Ecto neural progenitor cell (in vitro differentiated cells): ENCODE measurements at places on chromosomes 5 and 9.

DNA sequence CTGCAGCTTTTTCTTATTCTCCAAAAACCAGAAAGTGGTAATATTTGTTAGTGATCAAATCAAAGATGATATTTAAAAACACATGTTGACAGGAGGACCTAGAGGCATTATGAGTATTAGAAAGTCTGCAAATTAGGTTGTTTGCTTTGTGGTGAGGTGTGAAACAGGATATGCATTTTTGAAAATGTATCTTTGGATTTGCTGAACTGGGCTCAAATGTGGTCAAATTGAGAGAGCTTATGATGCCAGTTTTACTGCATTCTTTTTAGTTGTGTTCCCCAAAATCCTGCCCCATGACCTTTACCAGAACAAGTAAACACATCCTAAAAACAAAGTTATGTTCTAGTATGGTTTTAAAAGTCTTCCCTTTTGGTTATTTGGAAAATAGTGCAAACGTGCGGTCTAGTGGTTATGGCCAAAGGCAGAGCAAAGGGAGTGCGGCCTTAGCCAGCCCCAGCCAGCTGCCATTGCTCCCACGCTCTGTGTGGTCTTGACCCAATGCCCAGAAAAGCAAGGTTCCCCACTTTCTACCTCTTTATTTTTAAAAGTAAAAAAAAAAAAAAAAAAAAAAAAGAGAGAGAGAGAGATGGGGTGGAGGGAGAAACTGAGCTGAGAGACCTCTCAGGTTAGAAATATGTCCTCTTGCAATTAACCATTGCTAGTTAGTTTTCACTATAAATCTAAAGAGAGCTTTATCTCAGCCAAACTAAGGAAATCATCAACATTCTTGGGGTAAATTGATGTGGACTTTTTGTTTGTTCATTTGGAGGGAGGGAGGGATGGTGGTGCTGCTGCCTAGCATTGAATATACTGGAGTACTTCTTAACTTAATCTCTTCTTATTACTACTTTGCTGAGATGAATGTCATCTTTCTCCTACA, 176.6 kb downstream of the ARHGAP26 start:
- no peak for DNase-seq

- DNase-seq = no peak
These were observed 9.5 kb downstream of the AQP3 start for GRCh38 chr9:33437898-33438297.

GRCh38 chr9:129237164-129237611, 59.1 kb upstream of the IER5L start:
- DNase-seq = no peak

DNA sequence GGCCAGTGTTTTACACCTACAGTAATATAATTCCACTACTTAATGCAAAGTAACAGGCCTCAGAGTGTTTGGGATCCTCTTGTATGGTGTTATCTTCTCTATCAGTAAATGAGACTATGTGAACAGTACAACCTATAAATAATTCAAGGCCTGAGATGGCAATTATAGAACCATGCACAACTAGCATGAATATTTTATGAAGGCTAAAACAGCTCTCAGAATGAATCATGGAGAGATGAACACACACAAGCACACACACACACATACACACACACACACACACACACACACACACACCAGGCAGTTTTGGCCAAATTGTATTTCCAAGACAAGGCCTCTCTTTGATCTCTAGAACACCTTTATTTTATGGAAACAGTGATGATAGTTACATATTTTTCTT, 224.9 kb downstream of the EBF1 start:
- no peak for DNase-seq

DNA sequence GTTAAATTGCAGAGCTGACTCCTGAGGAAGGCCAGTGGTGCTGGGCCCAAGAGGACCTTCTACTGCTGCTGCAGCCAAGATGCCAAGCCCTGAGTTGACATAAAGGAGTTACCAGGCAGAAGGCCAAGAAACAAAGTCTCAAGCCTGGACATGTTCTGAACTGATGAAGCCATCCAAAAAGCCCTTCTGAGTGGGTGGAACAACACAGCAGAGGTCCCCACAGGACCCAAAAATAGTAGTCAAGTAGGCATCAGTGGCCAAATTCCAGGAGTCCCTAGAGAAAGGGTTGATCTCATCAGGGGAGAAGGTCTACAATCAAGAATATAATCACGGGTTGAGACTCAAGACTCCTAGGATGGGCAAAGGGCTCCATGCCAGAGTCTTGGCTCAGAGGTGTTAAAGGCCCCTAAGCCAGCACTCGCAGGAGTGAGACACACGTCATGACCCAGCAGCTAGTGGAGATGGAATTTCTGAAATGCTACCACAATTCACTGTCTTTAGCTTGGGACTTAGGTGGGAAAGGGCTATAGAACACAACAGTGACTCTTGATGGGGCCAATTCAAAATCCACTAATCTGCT, 119.7 kb downstream of the FANCC start:
- no peak for DNase-seq

- DNase-seq = no peak
These were observed 103.5 kb upstream of the EQTN start for GRCh38 chr9:27400334-27400880.

DNA sequence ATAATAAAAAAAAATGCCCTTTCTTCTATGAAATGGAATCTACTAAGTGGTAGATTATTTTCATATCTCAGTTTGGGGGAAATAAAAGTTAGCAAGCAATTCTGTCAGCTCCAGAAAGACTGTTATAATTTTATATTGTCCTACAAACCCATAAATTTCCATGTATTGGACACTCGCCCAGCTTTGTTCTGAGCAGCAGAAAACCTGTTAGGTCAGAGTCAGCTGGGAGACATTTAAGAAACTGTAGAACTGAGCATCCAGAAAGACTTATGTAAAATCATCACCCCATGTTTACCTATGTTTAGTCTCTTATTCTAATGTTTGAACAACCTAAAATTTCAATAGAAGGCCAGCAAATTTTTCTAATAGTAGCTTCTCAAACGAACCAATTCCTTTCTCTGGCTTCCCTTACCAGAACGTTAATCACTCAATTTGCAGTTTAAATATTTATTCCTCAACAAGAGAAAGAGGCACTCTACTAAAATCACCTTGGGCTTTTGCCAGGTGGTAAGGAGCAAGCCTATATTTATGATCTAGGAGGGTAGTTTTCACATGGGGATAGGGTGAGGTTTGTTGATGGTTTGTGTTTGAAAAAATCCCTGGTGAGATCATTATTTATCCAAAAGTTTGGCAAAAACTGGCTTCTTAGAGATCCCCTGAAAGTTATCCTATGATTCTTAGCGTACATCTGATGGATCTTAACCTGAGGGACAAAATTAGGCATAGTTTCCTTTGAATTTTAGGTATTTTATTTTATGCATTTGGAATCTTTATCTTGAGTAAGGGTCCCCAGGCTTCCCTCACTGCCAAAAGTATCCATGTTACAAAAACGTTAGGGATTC, 34.4 kb downstream of the MACROH2A1 start:
- no peak for DNase-seq

- no peak for DNase-seq
These were observed 78.6 kb downstream of the ANXA1 start for GRCh38 chr9:73230251-73230650.

DNA sequence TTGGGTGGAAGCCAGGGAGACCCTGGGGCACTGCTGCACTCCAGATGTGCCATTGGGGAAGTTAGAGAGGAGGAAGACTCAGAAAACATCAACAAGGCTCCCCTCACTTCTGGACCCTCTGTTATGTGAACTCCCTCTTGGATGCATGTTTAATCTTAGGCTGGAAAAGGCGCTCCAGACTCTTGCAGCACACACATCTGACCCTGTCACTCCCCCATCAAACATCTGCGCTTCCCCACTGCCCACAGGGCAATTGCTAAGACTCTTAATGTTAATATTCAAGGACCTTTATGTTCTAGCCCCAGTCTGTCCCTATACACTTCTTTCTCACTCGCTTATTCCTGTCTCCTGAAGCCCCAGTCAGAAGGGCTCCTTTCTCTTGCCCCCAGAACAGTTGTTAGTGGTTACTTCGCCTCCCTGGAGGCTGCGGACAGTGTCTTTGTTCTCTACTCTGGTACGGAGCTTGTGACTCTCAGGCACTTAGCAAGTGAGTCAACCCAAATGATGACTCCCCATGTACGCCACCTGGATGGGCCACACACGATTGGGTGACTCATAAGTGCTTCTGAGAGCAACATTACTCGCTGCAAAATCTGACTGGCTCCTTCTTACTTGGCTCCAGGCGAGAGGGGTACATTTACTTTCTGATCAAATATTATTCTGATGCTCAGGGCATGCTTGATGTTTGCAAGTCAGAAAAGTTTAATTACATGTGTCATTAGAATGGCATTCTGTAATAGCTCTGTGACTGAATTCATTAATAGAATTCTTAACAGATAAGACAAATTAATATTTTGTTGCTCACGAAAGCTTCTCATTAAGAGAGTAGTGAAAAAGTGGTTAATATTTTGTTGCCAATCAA, 193.6 kb downstream of the HSPA4 start:
- DNase-seq = no peak

- no peak for DNase-seq
These were observed 32.5 kb downstream of the HABP4 start for GRCh38 chr9:96482476-96482875.

DNA sequence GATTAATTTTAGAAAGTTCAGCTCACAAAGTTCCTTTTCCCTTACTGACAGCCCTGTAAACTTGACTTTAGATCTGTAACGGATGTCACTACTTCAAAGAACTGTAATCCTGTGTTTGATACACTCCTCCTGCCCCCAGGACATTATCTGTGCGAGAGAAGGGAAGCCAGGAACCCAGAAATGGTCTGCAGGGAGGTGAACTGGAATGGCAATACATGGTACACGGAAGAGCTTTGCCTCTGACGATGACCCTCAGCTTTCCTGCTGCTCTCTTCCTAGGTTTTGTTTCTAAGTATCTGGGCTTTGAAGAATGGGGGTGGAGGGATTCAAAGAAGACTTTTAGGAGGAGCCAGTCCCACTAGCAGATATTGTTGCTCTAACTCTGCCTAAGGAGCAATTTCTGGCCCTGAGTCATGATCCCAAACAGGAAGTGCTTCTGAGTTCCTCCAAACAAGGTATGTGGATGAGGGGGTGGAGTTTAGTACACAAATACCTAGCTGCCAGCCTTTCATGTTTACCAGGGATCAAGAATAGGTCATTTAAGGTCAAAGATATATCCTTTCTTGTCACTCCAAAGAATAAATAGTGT, 43.4 kb upstream of the TMC1 start:
- no peak for DNase-seq

DNA sequence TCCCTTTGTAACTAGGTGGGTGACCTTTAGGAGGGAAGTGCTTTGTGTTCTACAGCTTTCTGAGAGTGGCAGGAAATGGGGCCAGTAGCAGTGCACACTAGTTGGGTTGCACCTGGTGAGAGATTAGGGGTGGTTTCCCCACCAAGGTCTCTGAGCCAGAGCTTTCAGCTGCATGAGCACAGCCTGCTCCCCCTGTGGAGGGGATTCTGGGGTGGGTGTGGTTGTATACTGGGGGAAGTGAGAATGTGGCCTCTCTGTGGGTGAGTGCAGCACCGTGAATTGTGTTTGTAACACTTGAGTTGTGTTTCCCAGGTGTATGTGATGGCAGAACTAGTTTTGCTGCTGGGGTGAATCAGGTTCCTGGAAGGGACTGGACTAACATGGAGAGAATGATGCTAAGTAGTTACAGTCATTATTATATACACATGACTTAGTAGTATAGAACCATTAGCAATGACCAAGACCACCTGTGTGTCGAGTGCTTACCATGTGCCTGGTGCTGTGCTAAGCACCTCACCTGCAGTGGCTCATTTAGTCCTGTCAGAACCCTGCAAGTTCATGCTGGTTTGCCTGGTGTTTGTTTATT, 11.8 kb upstream of the CXXC5 start:
- no peak for DNase-seq
